Small intestine (tissue), 16 donors: ENCODE measurements at places on chromosomes 7 and 10. TPM values are rescaled to one million over a fixed set of nuclear protein-coding genes. Genes with fewer than 3 reads are reported as not detected.

The NAT16 gene
- polyA plus RNA-seq = 0.04 TPM

The CREM gene
- polyA plus RNA-seq = 21.1 TPM

The LRRC17 gene
- not detected for polyA plus RNA-seq

The CAV2 gene
- polyA plus RNA-seq = 25.5 TPM

The CARD11 gene
- 0.67 TPM for polyA plus RNA-seq

The TMEM176B gene
- 218 TPM for polyA plus RNA-seq
